ENCODE measurements at places on chromosomes 3 and 15. TPM values are rescaled to one million over a fixed set of nuclear protein-coding genes. Genes with fewer than 3 reads are reported as not detected.

PAQR5 gene
- total RNA-seq = 1.7 TPM

RNU5B-1 gene
- total RNA-seq = 40.8 TPM

SERPINI1 gene
- total RNA-seq = 5.1 TPM

MAP1A gene
- total RNA-seq = 13.0 TPM

CD276 gene
- total RNA-seq = 39.0 TPM

NR1I2 gene
- total RNA-seq = 0.12 TPM

TIMP4 gene
- 15.0 TPM for total RNA-seq

SNX22 gene
- 5.6 TPM for total RNA-seq

SPATA12 gene
- not detected for total RNA-seq
